ENCODE measurements at places on chromosomes 3 and 15. TPM values are rescaled to one million over a fixed set of nuclear protein-coding genes. Genes with fewer than 3 reads are reported as not detected.

The CCDC33 gene
- total RNA-seq: not detected

- no peaks in the 10 kb centered on the region for H3K4me1 ChIP-seq
- no peak overlapping the region for H3K27ac ChIP-seq
- H3K4me3 ChIP-seq: no peak overlapping the region
- no peak for DNase-seq
These were observed 288.1 kb upstream of the NECTIN3 start for GRCh38 chr3:110783541-110783940.

The PRRT3 gene
- total RNA-seq: 4.7 TPM

DNA sequence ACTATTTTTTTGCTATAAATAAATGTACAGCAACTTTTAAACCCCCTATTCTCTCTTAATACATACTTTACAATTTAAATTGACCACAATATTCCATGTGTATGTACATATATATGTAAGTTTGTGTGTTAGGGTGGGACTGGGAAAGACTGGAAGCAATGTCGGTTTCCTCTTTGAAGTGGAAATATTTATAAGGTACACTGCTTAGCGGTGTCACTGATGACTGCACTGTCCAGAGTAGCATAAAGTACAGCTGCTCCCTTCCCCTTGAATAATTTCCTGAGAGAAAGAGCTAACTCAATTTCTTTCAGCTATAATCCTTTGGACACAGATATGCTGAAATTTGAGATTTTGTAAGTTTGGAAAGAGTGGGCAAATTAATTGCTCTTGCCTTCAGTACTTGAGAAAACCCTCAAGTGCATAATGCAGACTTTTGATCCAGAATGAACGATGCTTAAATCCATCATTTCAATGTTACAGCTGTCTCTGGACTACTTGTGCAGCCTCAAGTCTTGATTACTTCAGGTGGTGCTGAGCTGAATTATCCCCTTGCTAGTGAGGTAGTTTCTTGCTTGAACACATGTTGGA is 267.0 kb upstream of the CFAP20DC start:
- H3K27me3 ChIP-seq: no peaks in the 10 kb centered on the region
- no peak overlapping the region for H3K27ac ChIP-seq
- H3K4me3 ChIP-seq: no peak overlapping the region

GRCh38 chr3:185337231-185337816 is 25.6 kb upstream of the MAP3K13 start:
- H3K27me3 ChIP-seq: no peaks in the 10 kb centered on the region
- no peaks in the 10 kb centered on the region for H3K36me3 ChIP-seq
- DNase-seq: no peak
- no peak overlapping the region for H3K27ac ChIP-seq

The OR5K2 gene
- not detected for total RNA-seq

- peaks cover 50% of the 10 kb centered on the region for H3K4me1 ChIP-seq
- H3K27me3 ChIP-seq: peaks cover 73% of the 10 kb centered on the region
- H3K27ac ChIP-seq: no peak overlapping the region
- no peak overlapping the region for H3K4me3 ChIP-seq
These were observed 1.7 kb downstream of the SHOX2 start for GRCh38 chr3:158104431-158104921.

The EIF4E3 gene
- total RNA-seq: 101 TPM

DNA sequence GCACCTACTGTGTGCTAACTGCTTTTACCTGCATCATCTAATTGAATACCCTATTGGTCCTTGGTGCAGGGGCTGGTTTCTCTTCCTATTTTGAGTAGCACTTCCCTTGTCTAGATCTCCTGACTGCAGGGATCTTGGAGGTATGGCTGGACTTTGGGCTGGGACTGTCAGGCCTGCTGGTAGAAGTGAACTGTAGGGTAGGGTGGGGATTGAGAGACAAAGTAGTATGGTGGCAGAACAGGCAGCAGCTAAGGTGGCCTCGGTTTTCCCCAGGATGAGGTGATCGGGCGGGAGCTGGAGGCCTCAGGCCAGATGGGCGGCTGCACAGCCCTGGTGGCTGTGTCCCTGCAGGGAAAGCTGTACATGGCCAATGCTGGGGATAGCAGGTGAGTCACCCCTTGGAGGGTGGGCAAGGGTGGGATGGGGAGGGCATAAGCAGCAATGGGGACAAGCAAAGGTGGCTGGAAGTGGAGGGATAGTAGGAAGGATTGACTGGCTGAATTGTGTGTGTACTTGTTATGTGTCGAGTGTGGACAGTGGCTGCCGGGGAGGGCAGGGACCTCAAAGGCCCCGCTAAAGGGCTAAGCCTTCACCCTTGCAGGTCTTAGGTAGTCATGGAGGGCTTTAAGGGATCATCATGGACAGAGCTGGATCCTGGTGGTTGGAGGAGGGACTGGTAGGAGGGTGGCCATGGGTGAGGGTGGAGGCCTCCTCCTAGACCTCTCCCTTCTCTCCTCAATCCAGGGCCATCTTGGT is 2.0 kb downstream of the PPM1M start:
- H3K27me3 ChIP-seq: no peaks in the 10 kb centered on the region
- H3K27ac ChIP-seq: peak overlapping the region; percentile 89
- DNase-seq: no peak
- peaks cover 71% of the 10 kb centered on the region for H3K4me1 ChIP-seq
- H3K4me3 ChIP-seq: peak overlapping the region; percentile 69
- H3K36me3 ChIP-seq: peaks cover 20% of the 10 kb centered on the region

The CHL1 gene
- total RNA-seq: not detected

The IQCF5 gene
- not detected for total RNA-seq

- DNase-seq: no peak
- no peaks in the 10 kb centered on the region for H3K27me3 ChIP-seq
- no peaks in the 10 kb centered on the region for H3K36me3 ChIP-seq
- H3K27ac ChIP-seq: no peak overlapping the region
These were observed 454.0 kb upstream of the ROBO2 start for GRCh38 chr3:76585794-76586392.

The STRA6 gene
- not detected for total RNA-seq

- H3K4me3 ChIP-seq: no peak overlapping the region
- H3K36me3 ChIP-seq: no peaks in the 10 kb centered on the region
- no peaks in the 10 kb centered on the region for H3K4me1 ChIP-seq
- DNase-seq: no peak
These were observed 88.8 kb upstream of the PLXND1 start for GRCh38 chr3:129695230-129695629.

DNA sequence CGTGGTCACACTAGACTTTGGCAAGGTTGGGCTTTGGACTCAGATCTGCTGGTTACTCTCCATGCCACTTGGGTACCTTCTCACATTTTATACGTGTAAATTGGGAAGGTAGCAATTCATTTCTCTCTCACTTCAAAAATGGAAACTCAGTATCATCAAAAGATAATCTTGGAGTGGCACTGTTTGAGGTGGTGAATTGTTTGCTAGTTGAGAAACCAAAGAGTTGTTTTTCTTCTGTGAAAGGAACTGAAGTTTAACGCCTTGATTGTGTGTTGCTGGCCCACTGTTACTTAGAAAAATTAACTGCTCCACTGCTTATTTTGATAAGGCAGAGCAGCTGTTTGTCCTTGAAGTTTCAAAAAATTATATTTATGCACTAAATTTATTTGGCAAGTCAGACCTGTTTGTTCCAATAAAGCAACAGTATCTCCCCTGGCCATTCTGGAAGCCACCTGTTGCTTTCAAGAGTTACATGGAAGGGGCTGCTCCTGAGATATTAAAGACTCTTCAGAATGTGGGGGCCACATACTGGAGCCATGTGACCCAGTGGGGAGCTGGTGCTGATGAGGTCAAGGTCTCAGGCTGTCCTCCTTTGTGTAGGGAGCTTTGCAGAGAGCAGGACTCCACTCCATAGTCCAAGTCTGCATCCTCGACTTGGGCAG is 16.2 kb downstream of the PLCL2 start:
- H3K27me3 ChIP-seq: no peaks in the 10 kb centered on the region
- no peaks in the 10 kb centered on the region for H3K36me3 ChIP-seq
- H3K4me3 ChIP-seq: peak overlapping the region; percentile 70
- H3K27ac ChIP-seq: no peak overlapping the region
- peaks cover 56% of the 10 kb centered on the region for H3K4me1 ChIP-seq
- peak; percentile 12 for DNase-seq

The WNT7A gene
- 2.5 TPM for total RNA-seq

GRCh38 chr15:75832114-75832513 is 11.1 kb upstream of the UBE2Q2 start:
- H3K4me3 ChIP-seq: no peak overlapping the region
- peaks cover 7% of the 10 kb centered on the region for H3K4me1 ChIP-seq
- H3K36me3 ChIP-seq: no peaks in the 10 kb centered on the region
- H3K27ac ChIP-seq: no peak overlapping the region

GRCh38 chr15:27583651-27584050 is 515.5 kb downstream of the OCA2 start:
- no peaks in the 10 kb centered on the region for H3K36me3 ChIP-seq
- no peak for DNase-seq
- H3K27me3 ChIP-seq: no peaks in the 10 kb centered on the region
- no peaks in the 10 kb centered on the region for H3K4me1 ChIP-seq

The CYP1A1 gene
- total RNA-seq: not detected

DNA sequence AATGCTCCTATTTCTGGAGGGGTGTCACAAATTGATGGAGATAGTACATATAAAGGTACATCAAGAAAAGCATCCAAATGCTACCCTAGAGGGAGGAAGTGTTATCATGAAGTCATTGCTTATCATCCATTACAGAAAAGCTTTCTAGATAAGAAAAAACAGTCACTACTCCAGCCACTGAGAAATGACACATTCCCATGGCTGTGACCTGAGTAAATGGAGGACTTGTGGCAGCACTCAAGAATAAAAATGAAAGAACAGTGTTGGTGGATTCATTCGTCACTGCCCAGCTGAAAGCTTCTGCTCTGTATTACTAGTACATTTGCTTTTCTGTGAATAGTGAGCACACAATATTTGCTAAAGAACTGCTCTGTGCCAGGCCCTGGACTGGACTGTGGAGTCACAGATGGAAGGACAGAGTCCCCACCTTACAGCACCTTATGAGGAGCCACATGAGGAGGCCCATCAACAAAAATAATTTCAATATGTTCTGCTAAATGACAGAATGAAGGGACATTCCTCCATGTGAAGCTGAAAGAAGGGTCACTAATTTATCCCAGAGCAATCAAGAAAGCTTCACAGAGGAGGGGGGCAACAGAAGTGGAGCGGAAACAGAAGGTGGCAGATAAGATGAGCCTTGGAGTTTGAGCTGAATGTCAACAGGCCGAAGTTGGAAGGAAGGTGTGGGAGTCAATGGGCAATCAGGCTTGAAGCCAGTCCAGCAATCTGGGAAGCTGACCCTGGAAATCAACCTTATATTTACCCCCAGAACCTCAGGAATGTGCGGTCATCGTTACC is 343.5 kb upstream of the TRIM42 start:
- no peaks in the 10 kb centered on the region for H3K36me3 ChIP-seq
- no peaks in the 10 kb centered on the region for H3K27me3 ChIP-seq
- no peaks in the 10 kb centered on the region for H3K4me1 ChIP-seq

DNA sequence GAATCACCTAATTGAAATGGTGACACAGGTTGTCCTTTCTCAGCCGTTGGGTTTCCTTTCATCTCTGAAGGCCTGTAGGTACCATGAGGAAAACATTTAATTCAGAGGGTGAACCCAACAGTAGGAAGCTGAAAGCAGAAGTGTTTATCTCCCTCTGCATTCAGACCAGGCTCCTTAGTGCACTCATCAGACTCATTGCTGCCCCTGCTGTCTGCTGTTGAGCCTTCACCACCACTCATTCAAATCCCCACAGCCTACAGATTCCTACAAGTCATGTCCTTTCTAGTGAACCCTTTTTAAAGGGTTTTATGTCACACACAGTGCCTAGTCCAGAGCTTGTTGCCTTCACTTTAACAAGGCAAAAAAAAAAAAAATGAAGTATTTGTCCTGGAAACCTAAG is 13.4 kb downstream of the WDR48 start:
- peaks cover 53% of the 10 kb centered on the region for H3K36me3 ChIP-seq
- H3K4me1 ChIP-seq: no peaks in the 10 kb centered on the region
- peak; percentile 71 for DNase-seq
- H3K27ac ChIP-seq: no peak overlapping the region

DNA sequence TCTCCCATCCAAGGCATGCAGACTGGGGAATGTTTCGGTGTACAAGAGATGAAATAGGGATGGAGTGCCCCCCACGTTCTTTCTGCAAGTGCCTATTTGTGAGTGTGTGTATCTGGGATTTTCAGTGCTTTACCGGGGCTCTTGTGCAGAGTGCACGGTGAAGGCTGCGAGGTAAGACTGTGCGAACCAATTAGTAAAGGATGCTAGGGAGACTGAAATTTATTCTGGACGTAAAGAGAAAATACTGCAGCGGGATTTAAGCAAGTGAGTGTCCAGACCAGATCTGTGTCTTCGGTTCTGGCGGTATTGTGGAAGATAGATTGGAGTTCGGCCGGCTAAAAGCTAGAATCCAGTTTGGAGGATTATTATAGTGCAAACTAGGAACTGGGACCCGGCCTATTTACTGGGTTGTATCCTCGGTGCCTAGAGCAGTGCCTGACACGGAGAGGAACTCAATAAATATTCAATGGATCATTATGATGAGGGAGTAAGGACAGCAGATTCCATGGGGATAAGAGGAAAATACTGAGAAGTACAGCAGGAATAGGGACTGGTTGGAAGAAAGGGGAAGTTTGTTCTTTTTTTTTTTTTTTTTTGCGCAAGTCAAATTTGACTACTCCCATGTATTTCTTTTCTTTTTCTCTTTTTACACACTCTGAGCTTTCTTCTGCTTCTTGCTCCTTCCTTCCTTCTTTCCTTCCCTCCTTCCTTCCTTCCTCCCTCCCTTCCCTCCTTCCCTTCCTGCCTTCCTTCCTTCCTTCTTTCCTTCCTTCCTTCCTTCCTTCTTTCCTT is 580 bp upstream of the MAGEF1 start:
- no peaks in the 10 kb centered on the region for H3K36me3 ChIP-seq
- peak overlapping the region; percentile 74 for H3K27ac ChIP-seq
- H3K4me3 ChIP-seq: peak overlapping the region; percentile 74
- peaks cover 20% of the 10 kb centered on the region for H3K4me1 ChIP-seq
- H3K27me3 ChIP-seq: no peaks in the 10 kb centered on the region

DNA sequence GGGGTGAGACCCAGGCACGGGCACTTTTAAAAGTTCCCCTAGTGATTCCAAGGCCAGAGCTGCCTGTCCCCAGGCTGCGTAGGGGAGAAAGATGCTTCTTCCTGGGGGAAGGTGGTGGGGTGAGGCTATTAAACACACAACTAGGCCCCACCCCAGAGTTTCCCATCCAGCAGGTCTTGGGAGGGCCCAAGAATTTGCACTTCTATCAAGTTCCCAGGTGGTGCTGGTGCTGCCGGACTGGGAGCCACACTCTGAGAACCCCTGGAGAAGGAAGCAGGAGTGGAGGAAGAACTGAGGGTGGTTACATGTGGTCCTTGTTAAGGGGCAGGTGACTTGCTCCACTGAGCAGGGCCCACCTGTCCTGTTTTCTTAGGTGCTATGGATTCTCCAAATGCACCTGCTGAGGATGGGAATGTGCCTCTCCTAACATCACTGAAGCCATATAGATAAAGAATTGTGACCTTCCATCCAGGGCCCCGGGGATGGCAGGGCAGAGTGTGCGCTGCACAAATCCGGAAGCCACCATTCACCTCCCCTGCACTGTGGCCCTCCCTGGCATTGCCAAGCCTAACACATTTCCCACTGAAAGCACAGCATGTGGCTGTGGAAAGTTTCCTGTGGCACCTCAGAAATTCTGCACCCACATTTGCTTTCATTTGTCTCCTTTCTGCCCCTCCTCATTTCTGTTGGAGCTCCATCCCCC is 111.5 kb upstream of the MEF2A start:
- no peak overlapping the region for H3K4me3 ChIP-seq
- peaks cover 3% of the 10 kb centered on the region for H3K4me1 ChIP-seq
- H3K36me3 ChIP-seq: no peaks in the 10 kb centered on the region
- no peak for DNase-seq

GRCh38 chr3:59772416-59773408 is 722.9 kb upstream of the CFAP20DC start:
- no peak for DNase-seq

Measured in CD4-positive, CD25-positive, alpha-beta regulatory T cell (primary cell).